GM20000 (cell line): ENCODE measurements at places on chromosomes 6 and 20.

- DNase-seq: no peak
Observed at GRCh38 chr6:43742285-43742684, 27.7 kb upstream of the VEGFA start.

DNA sequence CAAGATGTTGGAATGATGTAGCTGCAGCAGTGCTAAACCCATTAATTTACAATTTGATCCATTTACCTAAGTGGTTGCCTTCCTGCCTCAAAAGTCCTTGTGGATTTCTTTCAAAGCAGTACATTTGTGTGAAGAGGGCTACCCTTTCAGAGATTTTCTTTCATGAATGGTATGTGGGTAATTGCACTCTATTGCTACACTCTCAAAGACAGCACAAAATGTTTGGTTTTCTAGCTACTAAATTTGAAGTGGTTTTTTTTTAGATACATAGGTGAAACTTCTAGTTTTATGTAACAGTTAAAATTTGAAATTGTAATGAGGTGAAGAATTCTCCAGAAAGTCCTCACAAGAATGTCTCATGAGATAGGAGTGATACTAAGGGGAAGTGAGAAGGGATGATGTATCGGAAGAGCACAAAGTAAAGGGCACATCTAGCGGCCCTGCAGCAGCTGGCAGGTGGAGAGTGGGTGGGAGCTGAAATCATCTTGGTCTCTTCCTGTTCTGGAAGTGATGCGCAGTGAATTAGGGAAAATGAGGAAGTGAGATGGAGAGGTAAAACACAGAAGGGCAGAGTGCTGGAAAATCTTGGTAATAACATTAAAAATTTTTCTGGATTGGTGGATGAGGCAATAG lies 236.8 kb upstream of the MAN1A1 start:
- DNase-seq: peak; percentile 26

DNA sequence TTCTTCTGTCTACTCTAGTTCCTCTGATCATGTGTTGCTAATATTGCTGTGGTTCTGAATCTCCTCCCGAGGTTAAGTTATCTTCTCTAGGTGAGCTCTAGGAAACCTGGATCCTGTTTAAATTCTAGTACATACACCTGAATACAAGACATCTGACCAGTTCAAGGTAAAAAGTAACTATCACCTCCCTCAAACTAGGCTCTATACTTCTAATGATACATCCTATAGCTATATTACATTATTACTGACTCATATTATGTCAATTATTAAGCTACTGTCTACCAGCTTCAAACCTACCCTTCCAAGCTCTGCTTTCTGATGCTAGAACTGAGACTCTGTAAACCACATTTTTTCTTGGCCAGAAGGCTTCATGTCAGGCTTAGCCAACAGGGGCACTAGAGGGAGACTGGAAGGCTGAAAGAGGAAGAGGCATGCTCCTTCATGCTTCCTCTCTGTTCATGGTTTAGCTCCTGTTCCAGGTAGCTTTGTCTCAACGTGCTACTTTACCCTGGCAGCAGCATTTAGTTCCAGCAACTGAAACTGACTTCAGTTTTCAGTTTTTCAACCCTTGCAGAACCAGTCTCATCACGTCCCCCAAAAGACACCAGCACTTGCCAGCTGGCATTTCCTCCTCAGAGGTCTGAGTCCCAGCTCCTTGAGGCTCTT lies 148.4 kb upstream of the TOP1 start:
- no peak for DNase-seq

DNA sequence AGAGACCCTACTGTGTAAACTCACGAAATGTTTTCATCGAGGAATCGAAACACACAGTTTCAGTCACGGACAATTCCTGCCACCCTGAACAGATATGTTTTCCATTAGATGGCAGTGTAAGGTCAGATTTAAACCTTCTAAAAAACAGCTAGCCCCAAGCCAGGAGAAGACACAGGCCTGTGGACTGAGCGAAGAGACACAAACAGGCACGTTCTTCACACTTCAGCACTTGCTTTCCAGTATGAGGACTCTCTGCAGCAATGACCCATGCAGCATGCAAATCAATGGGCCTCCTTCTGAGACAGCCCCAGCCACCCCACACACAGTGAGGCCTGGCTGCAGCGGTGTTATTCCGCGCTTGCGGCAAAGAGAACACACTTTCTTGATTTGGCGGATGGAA lies 31.9 kb downstream of the HUS1B start:
- DNase-seq: peak; percentile 44

DNA sequence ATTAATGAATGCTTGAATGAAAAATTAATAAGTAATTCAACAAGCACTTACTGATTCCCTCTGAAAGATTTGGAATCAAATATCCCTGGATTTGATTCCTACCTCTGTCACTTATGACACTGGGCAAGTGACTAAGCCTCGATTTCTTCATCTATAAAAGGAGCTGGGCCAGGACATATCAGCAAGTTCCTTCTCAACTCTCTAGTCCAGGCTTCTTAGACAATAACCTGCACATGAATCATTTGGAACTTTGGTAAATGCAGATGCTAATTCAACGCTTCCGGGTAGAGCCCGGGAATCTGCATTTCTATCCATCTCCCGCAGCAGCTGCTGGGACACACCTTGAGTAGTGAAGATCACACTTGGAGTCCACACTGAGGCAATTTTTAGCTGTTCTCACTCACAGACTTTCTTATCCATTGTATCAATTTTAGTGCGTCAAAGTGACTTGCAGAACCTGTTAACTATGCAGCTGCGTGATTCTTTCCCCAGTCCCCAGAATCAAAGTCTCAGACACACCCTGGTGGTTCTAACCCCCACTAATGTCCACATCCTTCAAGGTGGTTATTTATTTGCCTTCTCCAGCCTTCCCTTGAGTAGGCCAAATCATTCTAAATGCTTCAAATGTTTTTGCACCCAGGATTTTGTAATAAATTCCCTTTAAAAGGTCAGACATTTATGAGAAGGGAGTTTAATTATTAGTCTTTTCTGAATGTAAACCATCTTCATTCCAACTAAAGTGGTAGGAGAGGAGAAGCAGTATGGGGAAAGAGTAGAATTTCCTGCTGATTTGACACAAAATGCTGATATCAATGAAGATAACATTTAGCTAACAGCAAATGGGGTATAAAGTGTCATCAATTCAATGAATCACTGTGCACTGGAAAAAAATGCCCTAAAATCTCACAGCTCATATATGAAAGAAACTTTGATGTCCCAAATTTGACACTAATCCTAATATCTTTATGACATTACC lies 26.0 kb upstream of the CCND3 start:
- no peak for DNase-seq

- DNase-seq: peak; percentile 35
Observed at GRCh38 chr6:157909282-157909664, 72.4 kb upstream of the SYNJ2 start.

DNA sequence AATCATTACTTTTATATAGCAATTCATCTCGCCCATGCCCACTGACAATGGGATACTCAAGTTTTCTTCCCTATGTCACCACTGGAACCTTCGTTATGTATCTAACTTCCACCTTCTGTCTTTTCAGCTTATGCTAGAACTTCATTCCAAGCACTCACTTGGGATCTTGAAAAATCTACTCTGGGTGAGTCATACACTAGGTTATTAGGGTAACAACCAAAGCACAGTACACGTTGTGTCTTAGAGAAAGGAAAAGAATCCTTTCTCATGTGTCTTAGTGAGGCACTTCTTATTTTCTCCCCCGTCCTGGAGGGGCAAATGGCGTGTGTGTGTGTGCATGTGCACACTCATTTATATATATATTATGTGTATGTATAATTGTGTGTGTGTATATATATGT lies 18.3 kb upstream of the FAM162B start:
- DNase-seq: no peak

DNA sequence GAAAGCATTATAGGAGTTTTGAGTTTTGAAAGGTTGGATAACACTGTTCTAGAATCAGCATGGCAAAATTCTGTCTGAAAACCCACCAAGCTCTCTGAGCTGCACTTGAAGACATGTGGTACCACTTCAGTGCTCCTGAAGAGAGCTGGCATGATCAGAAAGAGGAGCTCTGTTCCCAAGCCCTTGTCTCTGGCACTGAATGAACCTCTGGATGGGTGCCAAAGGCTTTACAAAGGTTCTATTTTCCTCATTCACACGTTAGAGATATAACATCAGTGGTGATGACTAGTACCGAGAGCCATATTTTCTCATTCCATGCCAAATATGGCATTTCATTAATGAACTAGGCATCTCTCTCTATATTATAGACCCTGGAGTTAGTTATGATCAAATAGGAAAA lies 301.8 kb upstream of the ID4 start:
- no peak for DNase-seq

- no peak for DNase-seq
Observed at GRCh38 chr6:169780571-169781091, 29.2 kb downstream of the ERMARD start.
